Activated CD4-positive, alpha-beta T cell treated with anti-CD3 and anti-CD28 coated beads for 4 hours (primary cell): ENCODE measurements at places on chromosomes 1 and 21.

DNA sequence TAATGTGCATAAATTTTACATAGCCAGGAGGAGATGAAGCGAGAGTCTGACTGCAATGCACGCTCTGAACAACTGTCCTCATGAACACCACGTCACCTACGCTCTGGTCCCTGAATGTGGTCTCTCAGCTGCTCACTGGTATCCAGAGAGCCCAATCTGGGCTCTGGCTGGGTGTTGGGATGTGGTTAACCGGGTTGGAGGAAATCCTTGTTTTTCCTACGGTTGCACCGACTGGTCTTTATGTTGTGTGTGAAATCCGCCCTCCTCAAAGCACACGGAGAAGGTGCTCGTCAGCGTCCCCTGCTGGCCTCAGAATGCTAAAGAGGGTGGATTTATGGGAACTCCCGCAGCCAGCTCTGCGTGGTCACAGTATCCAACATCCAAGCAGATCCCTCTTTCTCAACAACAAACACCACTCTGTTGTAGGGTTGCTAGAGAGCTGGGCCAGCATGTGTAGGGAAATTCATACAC, 51.8 kb upstream of the FAM89A start:
- DNase-seq: peak; percentile 37

DNA sequence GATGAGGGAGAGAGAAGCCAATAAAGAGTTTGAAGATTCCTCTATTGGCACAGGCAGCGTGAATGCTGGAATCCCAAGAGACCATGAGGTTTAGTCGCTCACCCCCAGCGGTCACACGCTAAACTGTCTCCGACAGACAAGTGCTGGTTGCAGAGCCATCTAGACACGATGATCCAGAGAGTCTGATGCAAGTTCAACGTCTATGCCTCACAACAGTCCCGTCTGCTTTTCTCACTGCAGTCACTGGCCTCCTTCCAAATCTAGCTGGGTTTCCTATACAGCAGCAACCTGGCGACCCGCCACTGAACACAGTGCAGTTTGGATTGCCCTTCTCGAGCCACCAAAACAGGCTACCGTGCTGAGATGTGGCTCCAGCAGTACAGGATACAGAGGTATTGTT, 98.6 kb upstream of the KRTAP19-8 start:
- DNase-seq: no peak

- DNase-seq: no peak
These were observed at the start of gene RGS21 for GRCh38 chr1:192316942-192317450. RGS21 (plus strand) TSS chr1:192316992; CDS start chr1:192343037, 26,045 bp downstream.

- DNase-seq: no peak
These were observed 665.1 kb upstream of the BRINP3 start for GRCh38 chr1:191142748-191143147.

DNA sequence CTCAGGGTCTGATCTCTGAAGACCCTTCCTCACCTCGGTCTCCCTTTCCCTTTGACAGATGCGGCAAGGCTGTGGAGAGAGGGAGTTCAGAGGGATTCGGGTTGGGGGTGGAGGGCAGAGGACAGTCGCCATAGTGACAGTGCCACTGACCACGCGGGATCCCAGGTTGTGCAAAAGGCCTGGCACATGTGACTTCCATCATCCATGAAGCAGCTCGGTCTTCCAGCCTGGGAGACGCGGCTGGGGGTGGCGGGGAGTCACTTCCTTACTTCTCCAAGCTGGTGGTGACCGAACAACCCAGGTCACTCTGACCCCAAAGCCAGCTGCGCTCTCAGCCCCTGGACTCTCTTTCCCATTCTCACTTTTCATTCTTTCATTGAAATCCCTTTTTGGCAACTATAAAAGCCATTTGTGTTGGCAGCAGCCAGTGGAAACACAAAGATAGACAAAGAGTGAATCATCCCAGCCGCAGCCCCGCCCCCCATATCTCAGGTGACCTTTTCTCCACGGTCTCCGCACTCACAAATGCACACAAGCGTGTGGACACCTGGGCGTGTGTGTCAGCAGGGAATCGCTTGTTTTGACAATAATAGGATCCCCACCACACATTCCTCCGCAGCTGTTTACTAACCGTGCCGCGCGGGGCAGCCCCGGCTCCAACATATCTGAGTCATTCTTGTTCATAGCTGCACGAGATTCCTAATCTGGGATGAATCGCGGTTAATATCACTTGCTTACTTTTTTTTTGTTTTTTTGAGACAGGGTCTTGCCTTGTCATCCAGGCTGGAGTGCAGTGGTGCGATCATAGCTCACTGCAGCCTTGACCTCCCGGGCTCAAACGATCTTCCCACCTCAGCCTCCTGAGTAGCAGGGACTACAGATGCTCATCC, 68.3 kb downstream of the DHRS3 start:
- peak; percentile 23 for DNase-seq

DNA sequence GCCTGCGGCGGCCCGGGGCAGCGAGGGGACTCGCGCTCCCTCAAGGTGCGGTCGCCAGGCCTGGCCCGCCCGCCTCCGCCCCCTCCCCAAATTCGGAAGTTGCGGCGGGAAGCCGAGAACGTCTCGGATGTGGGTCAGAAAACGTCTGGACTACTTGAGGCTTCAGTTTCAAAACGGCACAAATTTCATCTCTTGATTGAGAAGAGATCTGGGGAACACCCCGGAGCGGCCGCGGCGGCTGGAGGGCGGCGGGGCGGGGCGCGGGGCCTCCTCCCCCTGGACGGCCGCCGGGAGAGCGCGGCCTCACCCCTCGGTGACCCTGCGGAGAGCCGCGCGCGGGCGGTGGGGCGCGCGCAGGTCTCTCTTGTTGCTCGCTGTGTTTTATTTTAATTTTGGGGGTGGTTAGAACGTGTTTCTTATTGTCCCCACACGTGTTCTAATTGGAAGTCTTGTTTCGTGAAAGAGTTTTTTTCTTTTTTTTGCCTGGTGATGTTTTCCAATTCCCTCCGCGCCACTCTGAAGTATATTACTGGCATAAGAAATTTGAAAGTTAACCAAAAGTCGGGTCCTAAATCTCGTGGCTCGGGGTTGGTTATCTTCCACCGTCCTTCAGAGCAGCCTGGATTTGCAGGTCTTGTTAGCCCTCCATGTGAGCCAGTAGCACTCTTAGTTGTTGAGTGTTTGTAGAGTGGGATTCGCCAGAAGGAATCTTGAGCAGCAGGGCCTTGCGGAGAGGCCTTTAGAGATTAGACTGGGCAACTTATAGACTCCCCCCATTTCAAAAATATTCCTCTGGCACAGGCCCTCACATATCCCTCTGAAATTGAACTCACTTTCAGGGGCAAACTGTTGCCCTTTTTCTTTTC, 749 bp downstream of the PCBP3 start:
- DNase-seq: peak; percentile 24

- DNase-seq: no peak
These were observed 18.1 kb downstream of the SAMSN1 start for GRCh38 chr21:14527696-14528652.

DNA sequence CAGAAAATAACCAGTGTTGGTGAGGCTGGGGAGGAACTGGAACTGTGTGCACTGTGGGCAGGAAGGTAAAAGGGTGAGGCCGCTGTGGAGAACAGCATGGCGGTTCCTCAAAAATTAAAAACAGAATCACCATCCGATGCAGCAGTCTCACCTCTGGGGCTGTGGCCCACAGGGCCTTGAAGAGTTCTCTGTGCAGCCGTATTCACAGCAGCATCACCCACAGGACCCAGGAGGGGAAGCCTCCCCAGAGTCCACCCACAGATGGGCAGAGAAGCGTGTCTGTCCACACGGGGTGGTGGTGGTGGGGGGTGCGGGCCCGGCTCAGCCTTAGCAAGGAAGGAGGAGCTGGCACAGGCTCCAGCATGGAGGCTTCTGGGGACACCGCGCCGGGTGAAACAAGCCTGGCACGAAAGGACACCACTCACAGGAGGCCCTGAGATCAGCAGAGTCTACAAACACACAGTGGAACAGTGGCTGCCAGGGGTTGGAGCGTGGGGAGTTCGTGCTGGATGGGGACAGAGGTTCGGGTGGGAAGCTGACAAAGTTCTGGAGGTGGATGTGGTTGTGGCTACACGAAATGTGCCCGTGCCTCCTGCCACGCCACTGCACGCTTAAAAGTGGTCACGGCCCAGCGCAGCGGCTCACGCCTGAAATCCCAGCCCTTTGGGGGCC, 11.5 kb downstream of the MORN1 start:
- no peak for DNase-seq

DNA sequence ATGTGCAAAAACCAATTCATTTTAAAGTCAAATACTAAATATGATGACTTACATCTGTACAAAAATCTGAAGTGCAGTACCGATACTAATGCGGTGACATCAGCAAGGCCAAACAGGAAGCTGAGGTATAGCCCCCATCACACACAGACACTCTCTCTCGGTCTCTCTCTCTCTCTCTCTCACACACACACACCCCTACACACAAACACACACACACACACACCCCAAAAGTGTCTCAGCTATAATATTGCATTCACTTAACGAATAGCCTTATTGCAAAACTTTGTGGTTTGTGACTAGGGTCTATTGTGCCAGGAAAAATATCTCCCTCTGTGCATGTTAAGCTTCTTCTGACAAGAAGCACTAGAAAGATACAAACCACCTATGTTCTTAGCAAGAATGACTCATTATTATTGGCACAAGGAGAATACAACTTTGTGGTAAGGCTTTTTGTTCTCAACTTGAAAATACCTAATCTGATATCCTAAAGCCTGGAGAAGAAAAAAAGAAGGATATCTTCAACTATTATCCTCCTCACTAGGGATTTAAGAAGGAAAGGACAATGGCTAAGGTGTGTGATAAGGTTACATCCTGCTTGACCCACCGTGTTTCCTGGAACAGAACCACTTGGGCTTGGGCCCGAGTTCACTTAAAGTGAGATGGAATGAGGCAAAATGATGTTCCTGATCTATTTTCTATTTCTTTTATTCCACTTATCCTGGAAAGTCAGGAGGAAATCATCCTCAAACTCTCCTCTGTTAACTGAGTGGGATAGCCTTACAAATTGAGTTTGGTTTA, 107.1 kb downstream of the NIBAN1 start:
- DNase-seq: peak; percentile 44

DNA sequence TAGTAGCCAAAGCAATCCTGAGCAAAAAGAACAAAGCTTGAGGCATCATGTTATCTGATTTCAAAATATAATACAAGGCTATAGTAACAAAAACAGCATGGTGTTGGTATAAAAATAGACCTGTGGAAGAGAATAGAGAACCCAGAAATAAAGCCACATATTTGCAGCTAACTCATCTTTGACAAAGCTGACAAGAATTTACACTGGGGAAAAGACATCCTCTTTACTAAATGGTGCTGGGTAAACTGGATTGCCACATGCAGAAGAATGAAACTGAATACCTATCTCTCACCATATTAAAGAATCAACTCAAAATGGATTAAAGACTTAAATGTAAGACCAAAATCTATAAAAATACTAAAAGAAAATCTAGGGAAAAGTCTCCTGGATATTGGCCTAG, 59.5 kb upstream of the CD55 start:
- no peak for DNase-seq
